ENCODE measurements at places on chromosomes 1 and 21. TPM values are rescaled to one million over a fixed set of nuclear protein-coding genes. Genes with fewer than 3 reads are reported as not detected.

DNA sequence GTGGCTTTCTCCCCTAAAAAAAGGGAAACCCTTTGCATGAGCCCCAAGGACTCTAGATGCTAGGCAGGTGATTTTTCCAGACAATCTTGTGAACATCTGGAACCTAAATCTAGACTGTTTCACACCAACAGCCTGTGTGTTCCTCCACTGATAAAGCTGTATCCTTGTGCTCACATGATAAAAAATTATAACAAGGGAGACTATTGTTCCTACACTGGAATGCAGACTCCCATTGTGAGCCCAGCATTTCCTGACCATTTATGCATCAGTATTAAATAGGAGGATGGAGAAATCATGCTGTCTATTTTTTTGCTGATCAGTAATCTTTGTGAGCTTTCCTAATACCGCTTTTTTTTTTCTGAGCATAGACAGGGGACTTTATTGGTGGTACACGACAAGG lies 52.5 kb downstream of the ZNF697 start:
- no peak for DNase-seq

The LRRN2 gene
- total RNA-seq = not detected

The KRTAP12-4 gene
- total RNA-seq = not detected

The OLIG2 gene
- total RNA-seq = not detected

The LCE1C gene
- total RNA-seq = not detected
